Sigmoid colon (tissue), 7 donors: ENCODE measurements at places on chromosomes 3 and 15.

- no peak for DNase-seq
These were observed 107.9 kb downstream of the DNAH12 start for GRCh38 chr3:57436195-57436761.

- DNase-seq: no peak
These were observed 23.1 kb upstream of the CFAP161 start for GRCh38 chr15:81111018-81111417.

GRCh38 chr15:60371175-60372051 lies 26.4 kb downstream of the ANXA2 start:
- peak; percentile 91 for DNase-seq

DNA sequence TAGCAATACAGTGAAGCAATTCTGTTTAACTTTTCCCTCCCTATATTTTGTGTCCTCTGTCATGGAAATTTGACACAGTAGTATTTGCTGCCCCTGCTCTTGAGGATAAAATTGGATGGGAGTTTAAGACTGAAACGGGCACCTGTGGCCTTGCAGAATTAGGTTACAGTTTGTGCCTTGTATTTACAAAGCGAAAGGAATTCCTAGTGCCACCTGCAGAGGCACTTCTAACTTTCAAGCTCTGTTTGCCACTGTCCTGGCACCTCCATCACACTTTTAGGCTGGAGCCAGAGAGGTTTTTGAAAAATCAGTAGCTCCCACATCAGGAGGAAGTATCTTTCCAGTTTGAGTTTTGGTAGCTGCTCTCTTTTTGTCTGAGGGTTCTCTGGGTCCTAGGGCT lies 39.5 kb downstream of the CD86 start:
- DNase-seq: no peak

DNA sequence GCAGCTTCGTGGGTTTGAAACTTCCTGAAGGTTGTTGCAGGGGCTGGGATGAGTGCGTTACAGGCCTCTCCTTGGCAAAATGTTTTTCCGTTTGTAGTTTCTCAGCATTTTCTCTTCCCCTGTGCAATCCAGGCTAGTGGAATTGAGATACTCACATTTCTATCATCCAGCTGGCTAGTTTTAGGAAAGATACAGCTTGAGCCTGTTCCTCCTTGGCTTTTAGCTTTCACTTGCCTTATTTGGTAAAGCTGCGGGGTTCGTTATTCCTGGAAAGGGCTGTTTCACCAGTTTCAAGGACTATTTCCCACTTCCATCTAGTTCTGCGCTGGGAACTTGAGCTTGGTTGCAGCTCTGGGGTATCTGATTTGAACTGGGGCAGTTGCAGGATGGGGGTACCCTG lies 90.3 kb downstream of the ITPR1 start:
- DNase-seq: peak; percentile 66

DNA sequence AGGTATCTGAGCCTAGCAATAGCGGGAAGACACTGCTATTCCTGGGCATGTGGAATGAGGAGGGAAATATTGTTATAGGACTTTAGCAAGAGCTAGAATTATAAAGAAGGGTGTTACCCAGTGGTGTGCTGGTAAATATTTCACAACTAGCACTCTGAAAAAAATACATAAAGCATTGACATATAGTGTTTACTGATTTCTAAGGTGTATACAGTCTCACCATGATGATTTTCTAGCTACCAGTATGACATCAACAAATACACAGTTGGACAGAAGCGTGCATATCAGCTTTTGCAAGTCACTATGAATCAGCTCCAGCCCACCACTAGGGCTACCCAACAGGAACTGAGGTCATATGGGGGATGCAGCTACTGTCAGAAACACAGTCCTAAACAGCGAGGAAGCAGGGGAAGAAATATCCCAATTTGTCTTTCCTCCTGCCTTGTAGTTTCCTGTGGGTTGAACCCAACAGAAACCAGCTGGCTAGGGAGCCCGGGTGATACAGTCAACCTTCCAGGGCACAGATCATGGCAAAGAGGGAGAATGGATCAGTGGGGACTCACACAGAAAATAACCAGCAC lies 39.6 kb downstream of the HGD start:
- no peak for DNase-seq

DNA sequence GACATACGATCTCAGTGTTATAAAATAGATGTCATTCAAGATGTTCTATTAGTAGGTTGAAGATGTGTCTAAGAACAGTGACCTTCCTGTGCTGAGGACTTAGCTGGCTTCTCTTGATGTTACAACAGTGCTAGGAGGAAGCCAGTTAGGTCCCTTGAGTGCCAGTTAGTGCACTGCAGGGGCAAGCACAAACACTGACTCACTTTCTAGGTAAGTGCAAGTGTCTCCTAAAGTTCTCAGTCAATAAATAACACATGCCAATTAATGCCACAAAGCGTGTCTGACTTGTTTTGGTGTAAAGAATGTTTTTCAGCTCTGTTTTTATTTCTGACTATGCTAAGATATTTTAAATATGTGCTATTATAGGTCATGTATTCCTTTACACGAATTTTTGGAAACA lies 211.8 kb downstream of the NAALADL2 start:
- no peak for DNase-seq

DNA sequence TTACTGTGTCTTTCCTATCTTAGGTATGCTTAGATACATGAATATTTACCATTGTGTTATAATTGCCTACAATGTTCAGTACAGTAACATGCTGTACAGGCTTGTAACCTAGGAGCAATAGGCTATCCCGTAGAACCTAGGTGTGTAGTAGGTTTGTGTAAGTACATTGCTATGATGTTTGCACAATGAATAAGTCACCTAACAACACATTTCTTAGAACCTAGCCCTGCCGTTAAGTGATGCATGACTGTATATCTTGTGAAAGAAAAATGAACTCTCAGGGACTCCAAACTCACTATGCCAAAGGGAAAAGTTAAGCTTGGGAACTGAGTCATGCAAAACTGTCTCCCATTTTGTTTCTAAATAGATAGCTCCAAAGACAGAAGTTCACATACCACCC lies 91.5 kb upstream of the ACP3 start:
- DNase-seq: no peak

DNA sequence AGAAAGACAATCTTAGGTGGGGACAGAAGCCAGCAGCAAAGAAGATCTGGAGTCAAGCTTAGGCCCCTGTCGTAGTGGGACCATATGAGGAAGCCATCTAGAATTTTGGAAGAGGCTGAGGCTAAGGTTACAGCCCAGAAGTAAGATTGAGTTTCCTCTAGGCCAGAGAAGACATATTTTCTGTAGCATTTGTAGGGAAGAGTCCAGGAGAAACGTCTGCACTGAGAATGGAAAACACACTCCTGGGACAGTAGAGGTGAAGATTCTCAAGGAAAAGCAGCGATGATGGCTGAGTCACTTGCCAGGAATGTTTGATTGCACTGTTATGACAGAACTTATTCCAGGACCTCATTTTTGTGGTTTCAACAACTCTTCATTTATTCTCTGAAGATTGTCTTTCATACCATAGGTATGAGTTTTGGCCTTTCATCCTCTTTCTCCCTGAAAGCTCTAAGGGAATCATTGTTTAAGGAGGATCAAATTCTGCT lies 107.2 kb downstream of the GTPBP8 start:
- no peak for DNase-seq

DNA sequence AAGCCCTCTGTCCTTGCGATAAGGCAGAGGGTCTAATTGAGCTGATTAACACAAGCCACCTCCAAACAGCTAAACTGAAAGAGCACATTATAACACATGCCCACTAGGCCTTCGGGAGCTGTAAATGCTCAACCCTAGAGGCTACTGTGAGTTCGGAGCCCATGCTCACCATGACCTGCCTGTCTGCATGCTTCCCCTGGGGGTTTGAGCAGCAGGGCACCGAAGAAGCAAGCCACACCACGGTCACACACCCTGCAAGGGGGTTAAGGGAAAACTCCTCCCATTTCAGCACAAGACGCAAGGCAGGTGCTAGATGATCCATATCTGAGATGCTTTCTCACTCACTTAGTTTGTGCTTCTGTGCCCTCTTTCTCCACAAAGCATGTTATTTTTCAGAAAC lies 435.9 kb upstream of the CADM2 start:
- DNase-seq: no peak

DNA sequence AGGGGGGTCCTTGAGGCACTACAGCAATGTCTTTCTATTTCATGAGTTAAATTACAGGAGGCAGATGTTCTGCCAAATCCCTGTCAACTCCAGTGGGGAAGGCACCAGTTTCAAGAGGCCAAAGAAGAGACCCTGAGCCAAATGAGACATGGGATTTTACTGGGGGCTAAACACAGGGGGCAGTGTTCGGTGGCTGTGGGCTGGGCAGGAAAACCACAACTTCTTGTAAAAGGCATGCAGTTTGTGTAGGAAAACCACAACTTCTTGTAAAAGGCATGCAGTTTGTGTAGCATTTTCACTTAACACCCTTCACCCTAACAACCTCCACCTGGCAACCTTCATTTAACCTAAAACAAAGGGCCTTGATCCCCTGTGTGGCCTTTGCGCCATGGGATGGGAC lies 61.0 kb downstream of the POLR2M start:
- no peak for DNase-seq

- no peak for DNase-seq
These were observed 110.8 kb downstream of the ANP32A start for GRCh38 chr15:68709876-68710275.

GRCh38 chr3:119652306-119653033 lies 7.9 kb downstream of the POPDC2 start:
- DNase-seq: no peak

DNA sequence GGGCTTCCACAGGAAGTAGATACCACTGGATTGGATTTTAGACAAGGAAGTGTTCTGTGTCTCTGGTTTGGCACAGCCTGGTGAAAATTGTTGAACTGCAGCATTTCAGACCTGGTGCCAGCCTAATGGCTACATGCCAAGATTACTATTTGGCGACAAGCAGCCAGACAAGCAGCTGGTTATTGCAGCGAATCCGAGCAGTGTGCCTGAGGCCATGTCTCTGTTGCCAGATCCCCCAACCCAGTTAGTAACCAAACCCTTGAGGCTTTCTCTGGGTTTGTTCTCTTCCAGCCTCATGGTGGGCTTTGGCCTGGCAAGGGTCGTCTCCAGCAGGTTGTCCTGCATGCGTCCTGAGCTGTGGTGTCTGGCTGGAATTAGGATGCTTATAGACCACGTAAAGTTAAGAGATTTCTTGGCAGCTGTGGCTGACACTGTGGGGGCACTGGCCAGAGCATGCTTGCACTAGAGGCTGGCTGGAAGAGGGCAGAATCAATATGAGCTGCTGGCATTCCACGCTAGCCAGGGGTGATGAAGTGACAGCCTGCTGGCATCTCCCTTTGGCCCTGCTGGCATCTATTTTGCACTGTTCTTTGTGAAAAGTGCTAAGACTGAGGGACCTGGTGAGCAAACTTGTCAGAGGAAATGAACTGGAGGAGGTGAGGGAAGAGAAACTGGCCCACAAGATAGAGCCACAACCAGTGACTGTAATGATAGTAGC lies 172.6 kb downstream of the RBMS3 start:
- DNase-seq: peak; percentile 69

DNA sequence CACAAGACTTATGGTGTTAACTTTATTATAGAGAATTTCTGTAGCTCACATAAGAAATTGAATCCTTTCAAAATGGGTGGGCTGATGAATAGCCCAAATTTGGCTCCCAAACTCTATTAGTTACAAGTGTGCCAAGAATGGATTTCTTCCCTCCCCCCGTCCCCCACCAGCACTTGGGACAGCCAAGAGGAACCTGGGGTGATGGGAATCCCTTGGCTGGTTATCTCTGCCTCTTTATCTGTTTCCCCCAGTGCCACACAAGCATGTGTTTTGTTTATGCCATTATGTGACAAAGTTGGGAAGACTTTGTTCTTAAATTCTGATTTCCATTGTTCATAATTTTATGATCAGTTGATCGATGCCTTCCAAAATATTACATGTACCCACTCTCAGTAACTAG lies 28.3 kb downstream of the CMSS1 start:
- DNase-seq: no peak

DNA sequence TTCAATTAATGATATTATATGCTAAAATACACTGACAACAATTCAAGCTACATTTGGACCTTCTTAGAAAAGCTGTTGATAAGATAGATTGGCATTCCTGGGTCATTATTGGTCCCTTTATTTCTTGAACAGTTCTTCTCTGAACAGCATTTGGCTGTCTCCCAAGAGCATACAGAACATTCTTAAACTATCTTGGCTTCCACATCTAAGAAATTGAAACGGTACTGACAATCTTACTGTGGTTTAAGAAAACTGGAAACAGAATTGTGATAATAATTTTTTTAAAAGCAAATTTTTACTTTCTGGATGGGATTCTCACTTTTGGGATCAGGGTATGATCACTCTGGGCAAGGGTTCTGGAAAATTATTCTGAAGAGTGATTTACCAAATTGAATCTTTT lies 161.7 kb upstream of the ZNF385D start:
- no peak for DNase-seq

DNA sequence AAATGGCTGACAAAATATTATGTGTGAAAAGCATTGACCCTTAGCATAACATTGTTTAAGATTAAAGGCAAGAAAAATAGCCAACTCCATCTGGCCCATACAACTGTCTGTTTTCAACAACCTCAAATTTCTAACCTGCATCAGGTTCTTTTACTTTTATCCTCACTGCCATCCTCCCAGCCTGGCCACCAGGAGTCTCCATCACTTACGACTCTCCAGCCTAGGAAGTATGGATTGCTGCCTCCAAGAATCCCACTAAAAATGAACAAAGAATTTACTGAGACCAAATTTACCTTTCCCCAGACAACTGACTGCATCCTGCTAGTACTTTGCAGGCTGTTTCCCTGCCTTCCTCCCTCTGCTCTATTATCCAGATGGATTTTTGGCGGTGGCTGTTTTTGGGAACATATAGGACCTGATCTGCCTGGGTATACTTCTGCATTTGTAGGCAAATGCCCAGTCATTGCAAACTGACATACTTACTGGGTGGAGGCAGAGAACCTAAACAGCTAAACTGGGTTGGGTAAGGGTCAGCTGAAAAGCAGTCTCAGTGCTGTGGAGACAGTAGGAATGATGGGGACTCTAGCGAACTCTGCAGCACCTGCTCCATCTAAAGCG lies 144.2 kb downstream of the GHSR start:
- DNase-seq: no peak

- peak; percentile 76 for DNase-seq
These were observed 63.7 kb downstream of the SLC30A4 start for GRCh38 chr15:45458746-45459403.

GRCh38 chr3:65540666-65541065 lies 498.1 kb downstream of the MAGI1 start:
- no peak for DNase-seq

DNA sequence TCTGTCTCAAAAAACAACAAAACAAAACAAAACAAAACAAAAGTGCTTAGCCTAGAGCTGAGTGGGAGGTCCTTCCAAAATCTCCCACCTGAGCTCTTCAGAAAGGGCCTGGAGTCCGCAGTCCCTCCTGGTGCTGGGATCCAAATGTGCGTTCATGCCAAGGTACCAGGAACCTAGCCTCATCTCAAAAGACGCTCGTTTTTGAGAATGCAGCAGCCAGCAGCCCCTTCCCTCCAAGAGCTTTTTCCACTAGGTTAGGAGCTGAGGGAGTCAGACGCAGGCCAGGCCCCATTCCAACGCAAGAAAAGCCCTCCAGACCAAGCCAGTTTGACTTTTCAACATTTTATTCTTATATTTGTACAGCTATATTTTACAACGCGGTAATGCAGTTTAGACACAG lies 18.7 kb upstream of the RTP2 start:
- DNase-seq: no peak

- DNase-seq: no peak
These were observed 246.2 kb downstream of the ZBTB20 start for GRCh38 chr3:114900908-114901307.
